ENCODE measurements at places on chromosomes 7 and 10.

GRCh38 chr7:128785738-128786137, 6.0 kb upstream of the CCDC136 start:
- no peak for DNase-seq

DNA sequence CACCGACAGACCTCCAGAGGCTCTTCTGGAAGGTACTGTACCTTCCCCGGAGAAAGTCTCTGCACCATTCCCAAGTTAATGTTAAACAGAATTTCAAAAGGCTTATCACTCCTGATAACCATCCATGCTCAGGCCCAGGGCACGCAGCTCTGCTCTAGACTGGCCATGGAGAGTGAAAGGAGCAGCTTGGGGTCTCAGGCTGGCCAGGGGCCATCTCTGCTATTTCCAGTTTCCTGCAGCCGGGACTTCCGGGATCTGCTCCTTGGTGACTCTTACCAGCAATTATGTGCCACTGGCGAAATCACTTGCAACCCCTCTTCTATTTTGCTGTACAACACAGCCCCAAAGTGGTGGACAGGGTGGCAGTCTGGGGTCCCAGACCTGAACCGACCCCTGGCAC, 6.0 kb downstream of the CLDN15 start:
- DNase-seq, result no peak

- no peak for DNase-seq
These were observed 36.9 kb upstream of the AGR2 start for GRCh38 chr7:16841681-16842080.

- no peak for DNase-seq
These were observed 35.8 kb upstream of the DNMBP start for GRCh38 chr10:100045592-100045991.

DNA sequence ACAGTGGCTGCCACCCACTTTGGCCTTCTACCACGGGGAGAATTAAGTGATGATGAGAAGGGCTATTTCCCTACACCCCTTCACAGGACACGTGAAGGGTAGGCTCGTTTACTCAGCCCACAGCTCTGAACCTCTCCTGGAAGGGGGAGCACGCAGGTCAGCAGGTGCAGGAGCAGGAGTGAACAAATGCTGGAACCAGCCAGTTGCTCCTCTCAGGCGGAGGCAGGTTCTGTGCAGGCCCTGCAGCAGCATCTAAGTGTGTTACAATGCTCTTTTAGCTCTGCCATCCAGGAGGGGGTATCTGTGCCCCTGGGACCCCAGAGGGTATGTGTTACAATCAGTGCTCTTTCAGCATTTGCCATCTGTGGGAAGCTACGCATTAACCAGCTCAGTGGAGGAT, 61.2 kb downstream of the AHR start:
- DNase-seq, result no peak

Data from hematopoietic multipotent progenitor cell treated with erythropoietin and hydrocortisone succinate and interleukin-3 and kit ligand, for 17 days (in vitro differentiated cells).